ENCODE measurements at places on chromosomes 11 and 22.

DNA sequence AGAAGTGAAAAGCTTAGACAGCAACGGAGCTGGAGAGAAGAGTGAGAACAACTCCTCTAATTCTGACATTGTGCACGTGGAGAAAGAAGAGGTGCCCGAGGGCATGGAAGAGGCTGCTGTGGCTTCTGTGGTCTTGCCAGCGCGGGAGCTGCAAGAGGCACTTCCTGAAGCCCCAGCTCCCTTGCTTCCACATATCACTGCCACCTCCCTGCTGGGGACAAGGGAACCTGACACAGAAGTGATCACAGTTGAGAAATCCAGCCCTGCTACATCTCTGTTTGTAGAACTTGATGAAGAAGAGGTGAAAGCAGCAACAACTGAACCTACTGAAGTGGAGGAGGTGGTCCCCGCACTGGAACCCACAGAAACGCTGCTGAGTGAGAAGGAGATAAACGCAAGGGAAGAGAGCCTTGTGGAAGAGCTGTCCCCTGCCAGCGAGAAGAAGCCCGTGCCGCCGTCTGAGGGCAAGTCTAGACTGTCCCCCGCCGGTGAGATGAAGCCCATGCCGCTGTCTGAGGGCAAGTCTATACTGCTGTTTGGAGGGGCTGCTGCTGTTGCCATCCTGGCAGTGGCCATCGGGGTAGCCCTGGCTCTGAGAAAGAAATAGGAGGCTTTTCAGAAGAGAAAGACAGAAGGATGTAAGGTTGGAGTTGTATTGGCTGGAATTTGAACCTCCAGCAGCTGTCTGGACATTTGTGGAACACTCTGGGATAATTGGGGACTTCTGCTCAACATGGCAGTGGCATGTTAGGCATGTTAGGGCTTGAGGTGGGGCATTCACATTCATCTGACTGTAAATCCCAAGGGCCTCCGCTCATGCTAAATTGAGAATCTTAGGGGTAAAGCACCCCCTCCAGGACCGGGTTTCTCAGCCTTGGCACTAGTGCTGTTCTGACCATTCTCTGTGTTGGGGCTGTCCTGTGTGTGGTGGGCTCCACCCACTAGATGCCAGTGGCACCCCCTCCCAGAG is 47.1 kb downstream of the BID start:
- no peak for DNase-seq

DNA sequence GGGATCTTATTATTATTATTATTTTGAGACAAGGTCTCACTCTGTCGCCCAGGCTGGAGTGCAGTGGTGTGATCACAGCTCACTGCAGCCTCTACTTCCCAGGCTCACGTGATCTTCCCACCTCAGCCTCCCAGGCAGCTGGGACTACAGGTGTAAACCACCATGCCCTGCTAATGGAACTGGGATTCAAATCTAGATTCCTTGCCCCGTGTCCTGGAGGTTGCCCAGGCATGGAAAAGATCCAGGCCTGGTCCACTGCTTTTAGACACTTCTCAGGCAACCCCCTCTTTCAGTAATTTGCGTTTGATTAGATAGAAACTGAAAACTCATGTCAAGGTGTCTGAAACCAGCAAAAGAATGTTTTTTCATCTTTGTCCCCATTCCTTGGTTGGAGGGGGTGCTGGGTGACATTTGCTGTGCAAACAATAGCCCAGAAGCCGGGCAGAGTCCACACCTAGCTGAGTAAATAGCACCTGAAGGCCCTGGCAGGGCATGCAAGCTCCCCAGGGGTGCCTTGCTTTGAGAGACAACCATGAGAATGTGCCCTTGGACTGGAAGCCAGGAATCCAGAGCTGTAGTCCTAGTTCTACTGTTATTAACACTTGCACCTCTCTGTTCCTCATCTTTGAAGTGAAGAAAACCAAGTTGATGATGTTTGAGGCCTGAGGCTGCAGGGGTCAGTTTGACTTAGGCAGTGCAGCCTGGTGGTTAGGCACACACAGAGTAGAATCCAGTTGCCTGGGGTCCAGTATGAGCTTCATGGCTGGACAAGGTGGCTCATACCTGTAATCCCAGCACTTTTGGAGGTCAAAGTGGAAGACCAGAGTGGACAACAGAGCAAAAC is 19.1 kb upstream of the XBP1 start:
- DNase-seq, result no peak

DNA sequence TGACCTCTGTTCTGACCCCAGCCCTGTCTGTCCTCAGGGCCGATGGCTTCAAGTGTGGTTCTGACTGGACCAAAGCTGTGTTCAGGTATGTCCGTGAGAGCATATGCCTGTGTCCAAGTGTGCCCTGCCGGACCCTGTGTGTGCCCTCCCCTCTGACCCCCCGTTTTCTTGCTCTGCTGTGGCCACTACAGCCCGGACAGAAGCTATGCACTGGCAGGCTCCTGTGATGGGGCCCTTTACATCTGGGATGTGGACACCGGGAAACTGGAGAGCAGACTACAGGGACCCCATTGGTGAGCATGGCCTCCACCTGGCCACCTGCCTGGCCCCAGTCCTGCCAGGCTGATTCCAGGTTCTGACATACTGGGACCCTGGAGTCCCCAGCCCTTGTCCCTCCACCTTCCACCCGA is 14.5 kb downstream of the ATG16L2 start:
- DNase-seq, result no peak

- no peak for DNase-seq
Measured at GRCh38 chr11:45605051-45605450, 60.4 kb downstream of the CHST1 start.

GRCh38 chr11:8828580-8829361 is 82.2 kb upstream of the AKIP1 start:
- no peak for DNase-seq

DNA sequence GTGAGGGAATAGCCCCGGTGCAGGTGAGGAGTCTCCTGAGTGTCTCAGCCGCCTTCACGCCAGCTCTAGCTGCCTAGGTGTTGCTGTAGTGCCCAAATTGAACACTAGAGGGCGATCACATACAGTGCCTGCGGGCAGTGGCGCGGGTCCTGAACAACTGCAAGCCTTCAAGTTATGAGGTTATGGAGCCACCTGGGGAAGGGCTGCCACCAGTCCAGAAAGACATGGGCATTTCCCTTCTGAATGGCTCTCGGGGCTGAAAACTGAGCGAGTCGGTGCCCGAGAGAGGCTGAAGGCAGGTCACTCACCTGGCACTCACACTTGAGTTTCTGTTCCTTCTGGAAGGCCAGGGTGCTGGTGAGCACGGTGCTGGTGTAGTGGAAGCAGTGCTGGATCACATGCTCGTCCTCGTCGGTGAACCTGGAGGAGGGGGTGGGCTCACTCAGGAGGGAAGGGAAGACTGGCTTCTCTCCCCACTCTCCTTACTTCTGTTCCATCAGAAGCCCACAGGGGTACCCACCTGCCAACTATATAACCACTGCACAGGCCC is 88.4 kb downstream of the PDE2A start:
- DNase-seq, result peak; percentile 21

DNA sequence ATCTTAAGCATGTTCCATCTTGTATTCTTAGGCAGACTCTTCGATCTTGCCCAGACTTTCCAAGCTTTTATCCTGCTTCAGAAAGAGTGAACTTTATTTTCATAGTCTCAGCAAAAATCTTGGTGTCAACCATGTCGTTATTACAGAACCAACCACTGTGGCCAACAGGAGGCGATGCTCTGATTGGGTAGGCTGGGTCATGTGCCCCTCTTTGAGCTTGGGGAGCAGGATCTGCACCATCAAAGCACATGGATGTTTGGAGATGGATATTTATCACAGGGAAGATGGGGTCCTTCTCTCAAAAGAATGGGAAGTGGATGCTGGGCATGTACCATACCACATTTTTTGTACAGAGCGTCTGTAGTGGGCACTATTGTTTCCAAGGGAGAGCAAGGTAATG is 197.4 kb downstream of the MYO18B start:
- no peak for DNase-seq

DNA sequence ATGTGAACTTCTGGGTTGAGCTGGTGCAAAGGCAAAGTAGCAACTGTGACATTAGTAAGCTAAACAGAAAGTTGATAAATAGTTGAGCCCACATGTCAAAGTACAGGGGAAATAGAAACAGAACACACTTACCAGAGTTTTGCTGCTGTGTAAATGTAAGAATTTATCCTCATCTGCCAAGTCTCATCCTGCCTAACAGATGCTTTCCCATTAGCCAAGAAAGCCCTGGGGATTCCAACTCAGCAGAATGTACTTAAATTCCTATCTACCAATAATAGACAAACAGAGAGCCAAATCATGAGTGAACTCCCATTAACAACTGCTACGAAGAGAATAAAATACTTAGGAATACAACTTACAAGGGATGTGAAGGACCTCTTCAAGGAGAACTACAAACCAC is 7.3 kb upstream of the OR51A2 start:
- no peak for DNase-seq

- no peak for DNase-seq
Measured at GRCh38 chr11:2305140-2305778, 3.4 kb downstream of the TSPAN32 start.

GRCh38 chr11:86514453-86514852 is 139.8 kb downstream of the CCDC81 start:
- DNase-seq, result no peak

DNA sequence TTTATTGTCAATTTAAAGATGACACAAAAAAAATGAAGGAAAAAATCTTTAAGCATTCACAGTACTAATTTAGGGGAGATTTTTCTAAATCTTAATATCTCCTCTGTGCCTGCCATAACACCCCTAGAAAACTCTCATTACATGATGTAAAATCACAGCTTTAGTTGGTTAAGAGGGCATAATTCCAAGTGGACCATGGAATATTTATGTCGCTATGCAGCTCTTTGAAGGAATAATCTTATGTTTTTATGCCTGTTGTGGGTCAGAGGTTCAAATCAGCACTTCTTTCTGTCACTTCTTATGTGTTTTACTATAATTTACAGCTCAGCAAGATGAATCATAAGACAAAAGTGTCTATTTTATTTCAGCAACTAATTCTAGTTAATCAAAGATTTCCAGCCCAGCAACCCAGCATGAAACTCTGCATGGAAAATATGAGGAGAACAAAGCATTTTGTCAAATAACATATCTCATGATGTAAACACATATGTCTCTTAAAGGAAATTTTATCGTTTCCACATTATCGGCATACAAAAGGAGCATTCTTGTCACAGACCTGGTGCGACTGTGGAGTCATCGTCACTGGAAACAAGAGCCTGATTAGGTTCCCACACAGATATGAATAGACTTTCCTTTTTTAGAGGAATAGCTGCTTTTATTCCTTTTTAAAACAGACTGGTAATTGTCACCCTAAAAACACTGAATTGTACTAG is 274.8 kb downstream of the SOX6 start:
- no peak for DNase-seq

DNA sequence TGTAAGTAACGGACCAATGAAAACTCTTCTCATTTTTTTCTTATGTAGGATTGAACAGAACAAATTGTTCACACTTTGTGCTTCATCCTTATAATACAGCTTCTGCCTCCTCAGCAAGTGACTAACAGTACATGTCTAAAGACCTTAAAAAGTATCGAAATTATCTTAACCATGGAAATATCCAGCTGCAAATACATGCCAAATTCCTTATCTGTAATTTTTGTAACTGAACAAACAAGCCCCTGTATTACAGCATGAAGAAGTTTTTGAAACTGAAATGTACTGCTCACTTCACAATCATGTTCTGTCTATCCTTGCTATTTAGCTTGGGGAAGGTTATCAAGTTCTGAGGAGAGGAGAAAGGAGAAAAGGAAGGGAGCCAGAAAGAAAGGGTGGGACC is 20.4 kb downstream of the WT1 start:
- no peak for DNase-seq

GRCh38 chr22:37313376-37314314 is 31.3 kb downstream of the CYTH4 start:
- DNase-seq, result no peak

DNA sequence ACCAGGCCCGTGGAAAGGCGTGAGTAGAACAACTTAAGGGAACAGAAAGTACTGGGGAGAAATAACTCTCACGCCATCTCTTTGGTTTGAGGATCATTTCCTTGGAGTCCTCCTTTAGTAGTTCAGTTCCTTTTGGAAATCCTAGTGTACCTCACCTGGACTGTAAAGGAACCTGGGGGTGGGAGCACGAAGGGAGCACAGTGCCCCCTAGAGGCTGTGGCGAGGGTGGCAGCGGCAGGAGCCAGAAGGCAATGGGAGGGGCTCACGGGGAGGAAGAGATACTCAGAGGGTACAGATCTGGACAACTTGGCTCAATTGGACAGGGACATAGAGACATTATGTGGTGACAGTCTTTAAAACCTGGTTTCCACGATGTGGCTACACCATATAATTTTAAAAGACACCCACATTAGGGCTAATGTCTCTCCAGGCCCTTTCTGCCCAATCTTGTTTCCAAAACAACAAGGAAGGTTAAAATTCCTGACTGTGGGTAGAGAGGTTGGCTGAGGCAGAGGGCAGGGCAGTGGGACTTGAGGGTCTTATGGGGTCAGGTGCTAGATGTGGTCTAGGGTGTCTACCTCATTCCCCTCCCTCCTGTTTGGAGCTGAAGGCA is 87.0 kb downstream of the CSNK2A3 start:
- DNase-seq, result no peak

DNA sequence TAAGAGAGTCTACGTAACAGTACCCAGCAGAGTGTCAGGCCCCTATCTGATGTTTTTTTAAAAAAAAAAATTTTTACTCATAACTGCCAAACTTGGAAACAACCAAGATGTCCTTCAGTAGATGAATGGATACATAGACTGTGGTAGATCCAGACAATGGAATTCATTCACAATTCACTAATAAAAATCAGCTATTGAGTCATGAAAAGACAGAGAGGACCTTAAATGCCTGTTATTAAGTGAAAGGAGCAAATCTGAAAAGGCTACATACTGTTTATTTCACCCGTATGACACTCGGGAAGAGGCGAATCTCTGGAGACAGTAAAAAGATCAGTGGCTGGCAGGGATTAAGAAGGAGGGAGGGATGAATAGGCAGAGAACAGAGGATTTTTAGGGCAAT is 541.4 kb upstream of the TENM4 start:
- no peak for DNase-seq

DNA sequence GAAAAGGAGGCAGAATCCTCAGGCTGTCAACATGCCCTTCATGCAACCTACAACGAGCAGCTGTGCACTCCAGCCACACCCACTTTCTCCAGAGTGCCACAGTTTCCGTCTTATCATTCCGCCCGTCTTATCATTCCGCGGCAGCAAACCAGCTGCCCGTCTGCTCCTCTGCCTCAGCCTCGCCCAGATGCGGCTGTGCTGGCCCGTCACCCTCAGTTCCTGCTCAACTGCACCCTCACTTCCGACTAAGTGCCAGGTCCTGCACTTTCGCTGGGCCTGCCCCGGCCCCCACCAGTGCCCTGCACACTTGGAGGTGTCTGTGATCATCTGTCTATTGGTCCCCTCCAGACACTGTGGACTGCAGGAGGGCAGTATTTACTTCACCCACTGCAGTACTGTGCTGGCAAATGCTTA is 43.7 kb downstream of the MICAL3 start:
- DNase-seq, result no peak

DNA sequence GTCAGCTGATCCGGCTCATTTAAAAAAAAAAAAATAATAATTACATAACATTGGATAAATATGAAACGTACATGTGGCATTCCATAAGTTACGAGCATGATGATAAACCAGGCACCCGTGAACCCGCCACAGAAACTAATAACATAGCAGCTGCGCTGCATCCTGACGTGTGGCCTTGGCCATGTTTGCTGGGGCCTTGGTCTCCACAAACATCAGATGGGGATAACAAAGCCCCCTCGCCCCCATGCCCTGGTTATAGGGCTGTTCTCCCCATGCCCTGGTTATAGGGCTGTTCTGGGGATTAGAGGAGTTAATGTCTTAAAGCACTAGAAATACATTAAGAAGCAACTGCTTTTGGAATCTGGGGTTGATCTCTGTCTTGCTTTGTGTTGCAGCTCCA is 36.7 kb downstream of the FLRT1 start:
- no peak for DNase-seq

GRCh38 chr22:18935889-18936529 is at the start of gene PRODH:
PRODH (minus strand) TSS chr22:18936293; CDS start chr22:18936287, 6 bp downstream.
- DNase-seq, result no peak
